ENCODE measurements at places on chromosomes 2 and 18.

DNA sequence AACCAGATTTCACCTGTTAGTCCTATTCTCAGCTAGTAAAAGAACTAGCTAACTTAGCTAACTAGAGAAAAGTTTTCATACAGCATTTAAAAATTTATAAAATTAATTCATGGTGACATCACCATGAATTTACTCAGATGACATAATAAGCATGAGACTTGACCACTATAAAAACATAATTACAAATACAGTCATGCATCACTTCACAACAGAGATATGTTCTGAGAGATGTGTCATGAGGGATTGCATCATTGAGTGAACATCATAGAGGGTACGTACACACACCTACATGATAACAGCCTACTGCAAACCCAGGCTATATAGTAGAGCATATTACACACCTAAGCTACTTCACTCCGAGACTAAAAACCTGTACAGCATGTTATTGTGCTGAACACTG is 481.3 kb upstream of the CHAC2 start:
- DNase-seq, result no peak

- no peak for DNase-seq
Observed at GRCh38 chr18:12492907-12493306, 85.2 kb downstream of the PRELID3A start.

GRCh38 chr18:48621240-48621639 is 82.4 kb downstream of the CTIF start:
- no peak for DNase-seq

- DNase-seq, result no peak
Observed at GRCh38 chr2:33595385-33595784, 3.7 kb downstream of the FAM98A start.

GRCh38 chr2:16661526-16661925 is 4.1 kb downstream of the CYRIA start:
- no peak for DNase-seq

GRCh38 chr2:136248242-136248641 is 130.3 kb upstream of the CXCR4 start:
- DNase-seq, result no peak

Measured in left hindlimb (tissue), 1 donor.